ENCODE measurements at places on chromosomes 1 and 21. TPM values are rescaled to one million over a fixed set of nuclear protein-coding genes. Genes with fewer than 3 reads are reported as not detected.
A peak's percentile ranks its signal among the peaks of the same experiment; 100 is the strongest.

Gene KRTAP19-1
- not detected for total RNA-seq

Gene LYST
- total RNA-seq = 72.4 TPM

Gene CD1B
- total RNA-seq = not detected

Gene NOS1AP
- 3.6 TPM for total RNA-seq

Gene HOOK1
- 14.7 TPM for total RNA-seq

Gene OR2L5
- total RNA-seq = not detected

Gene AVPR1B
- not detected for total RNA-seq

Gene RIPPLY3
- 0.44 TPM for total RNA-seq

DNA sequence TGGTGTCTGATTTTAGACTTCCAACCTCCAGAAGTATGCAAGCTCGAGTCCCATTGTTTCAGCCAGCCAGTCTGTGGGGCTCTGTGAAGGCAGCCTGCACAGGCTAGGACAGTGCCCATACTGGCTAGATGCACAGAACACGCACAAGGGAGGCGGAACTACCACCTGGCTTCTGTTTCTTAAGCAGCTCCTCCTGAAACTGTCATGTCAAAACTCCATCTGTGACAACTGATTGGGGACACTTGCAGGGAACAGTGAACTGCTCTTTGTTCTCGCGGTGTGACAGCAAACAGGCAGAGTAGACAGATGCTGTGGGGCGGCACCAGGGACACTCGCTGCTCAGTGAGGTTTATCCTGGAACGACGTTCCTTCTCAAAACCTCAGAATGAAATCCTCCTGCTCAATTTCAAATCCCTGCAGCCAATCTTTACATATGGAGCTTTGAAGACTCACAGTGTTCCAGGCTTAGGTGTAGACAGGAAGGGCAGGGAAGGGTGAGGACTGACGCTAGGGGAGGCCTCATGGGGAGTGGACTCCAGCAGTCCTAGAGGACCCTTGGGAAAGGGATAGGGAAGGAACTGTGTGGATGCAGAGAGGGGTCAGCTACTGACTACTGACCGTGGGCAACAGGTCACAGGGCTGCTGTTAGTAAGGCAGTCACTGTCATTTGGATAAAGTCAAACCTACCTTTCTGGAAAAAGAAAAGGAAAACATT is 73.8 kb downstream of the ERG start:
- no peak overlapping the region for H3K27ac ChIP-seq
- peaks cover 22% of the 10 kb centered on the region for H3K36me3 ChIP-seq
- H3K4me3 ChIP-seq = no peak overlapping the region
- no peaks in the 10 kb centered on the region for H3K4me1 ChIP-seq
- H3K27me3 ChIP-seq = no peaks in the 10 kb centered on the region
- DNase-seq = no peak

DNA sequence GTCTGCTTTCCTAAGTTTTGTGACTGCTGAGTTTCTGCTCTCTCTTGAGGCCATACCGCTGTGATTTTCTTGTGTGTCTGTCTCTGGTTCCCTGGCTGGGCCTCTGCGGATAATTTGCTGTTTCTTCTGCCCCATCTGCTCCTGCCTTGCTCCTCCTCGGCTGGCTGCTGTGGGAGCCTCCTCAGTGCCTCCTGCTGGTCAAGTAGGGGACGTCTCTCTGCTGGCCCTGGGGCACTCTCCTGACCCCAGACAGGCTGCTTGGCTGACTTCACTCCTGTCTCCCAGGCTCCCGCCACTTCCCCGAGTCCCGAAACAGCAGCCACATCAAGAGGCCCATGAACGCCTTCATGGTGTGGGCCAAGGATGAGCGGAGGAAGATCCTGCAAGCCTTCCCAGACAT is 28.5 kb downstream of the ETNK2 start:
- peaks cover 75% of the 10 kb centered on the region for H3K36me3 ChIP-seq
- no peak overlapping the region for H3K27ac ChIP-seq
- no peak overlapping the region for H3K4me3 ChIP-seq
- DNase-seq = no peak

DNA sequence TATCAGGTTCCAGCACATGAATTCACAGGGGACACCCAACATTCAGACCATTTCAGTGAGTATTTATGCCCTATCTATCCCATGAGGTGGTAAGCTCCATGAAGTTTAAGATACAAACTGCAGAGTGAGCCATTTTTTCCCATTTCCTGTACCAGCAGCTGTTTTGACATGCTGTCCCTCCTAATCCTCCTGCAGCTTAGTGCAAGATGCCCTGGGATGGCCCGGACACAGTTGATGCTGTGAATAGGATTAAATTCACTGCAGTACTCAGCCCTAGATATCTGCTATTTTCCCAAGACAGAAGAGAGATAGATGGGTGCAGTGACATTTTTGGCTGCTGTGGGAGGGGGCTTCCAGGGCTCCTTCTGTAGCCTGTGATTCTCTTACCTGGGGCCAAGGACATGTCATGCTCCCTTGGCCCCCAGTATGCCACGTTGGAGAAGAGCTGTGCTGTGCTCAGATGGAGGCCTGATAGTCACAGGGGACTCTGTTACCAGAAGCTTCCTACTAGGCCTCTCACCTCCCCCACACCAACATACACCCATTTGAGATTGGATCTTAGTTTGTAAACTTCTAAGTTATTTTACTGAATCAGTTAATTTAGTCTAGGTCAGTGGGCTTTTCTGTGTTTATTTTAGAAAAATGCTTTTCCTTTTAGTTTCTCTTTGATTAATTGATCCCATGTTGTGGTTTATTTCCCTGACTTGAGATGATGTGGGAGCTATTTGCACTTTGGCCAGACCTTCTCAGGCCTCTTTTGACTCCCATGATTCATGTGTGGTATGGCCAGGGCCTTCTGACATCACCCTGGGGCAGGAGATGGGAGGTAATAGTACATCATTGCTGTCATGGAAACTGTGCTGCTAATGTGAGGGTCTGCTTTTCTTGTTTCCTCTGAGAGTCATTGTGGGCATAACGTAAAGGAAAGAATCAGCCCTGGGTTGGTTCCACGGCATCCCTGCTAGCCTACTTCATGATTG is 92.6 kb downstream of the ST3GAL3 start:
- no peaks in the 10 kb centered on the region for H3K36me3 ChIP-seq
- no peak overlapping the region for H3K27ac ChIP-seq
- H3K4me1 ChIP-seq = no peaks in the 10 kb centered on the region
- DNase-seq = no peak

DNA sequence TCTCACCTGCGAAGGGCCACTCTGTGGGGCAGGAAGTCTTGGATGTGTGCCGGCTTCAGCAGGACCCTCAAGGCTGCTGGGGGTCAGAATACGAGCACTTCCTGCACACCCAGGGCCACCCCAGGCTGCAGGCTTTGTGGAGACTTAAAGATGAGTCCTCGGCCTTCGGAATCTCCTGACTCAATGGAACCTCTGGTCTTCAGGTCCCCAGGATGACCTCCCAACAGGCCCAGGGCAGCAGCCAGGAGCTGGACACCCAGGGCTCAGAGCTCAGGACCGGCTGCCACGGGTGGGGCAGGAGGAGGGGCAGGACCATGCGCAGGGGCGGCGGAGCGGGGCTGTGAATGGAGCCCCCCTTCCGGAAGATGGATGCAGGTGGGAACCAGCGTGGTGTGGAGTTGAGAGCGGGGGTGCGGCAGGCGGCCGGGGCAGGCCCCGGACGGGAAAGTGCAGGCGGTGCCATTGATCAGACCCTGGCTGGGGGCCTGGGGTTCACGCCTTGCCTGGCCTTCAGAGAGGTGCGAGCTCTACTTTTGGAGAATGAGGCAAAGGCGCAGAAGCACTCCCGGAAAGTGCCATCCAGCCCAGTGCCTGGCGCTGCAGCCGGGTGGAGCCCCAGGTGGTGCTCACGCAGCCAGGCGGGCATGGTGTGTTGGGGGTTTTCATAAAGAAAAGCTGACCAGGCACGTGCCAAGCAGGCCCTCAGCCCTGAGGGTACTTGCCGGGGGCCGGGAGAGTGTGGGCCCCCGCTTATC is 10.4 kb downstream of the COL18A1 start:
- H3K36me3 ChIP-seq = no peaks in the 10 kb centered on the region
- H3K4me1 ChIP-seq = peaks cover 7% of the 10 kb centered on the region

- no peaks in the 10 kb centered on the region for H3K36me3 ChIP-seq
- H3K27me3 ChIP-seq = no peaks in the 10 kb centered on the region
- no peak for DNase-seq
- no peak overlapping the region for H3K4me3 ChIP-seq
- no peak overlapping the region for H3K27ac ChIP-seq
- peaks cover 27% of the 10 kb centered on the region for H3K4me1 ChIP-seq
Observed at GRCh38 chr1:51644533-51645197, 27.8 kb downstream of the OSBPL9 start.

DNA sequence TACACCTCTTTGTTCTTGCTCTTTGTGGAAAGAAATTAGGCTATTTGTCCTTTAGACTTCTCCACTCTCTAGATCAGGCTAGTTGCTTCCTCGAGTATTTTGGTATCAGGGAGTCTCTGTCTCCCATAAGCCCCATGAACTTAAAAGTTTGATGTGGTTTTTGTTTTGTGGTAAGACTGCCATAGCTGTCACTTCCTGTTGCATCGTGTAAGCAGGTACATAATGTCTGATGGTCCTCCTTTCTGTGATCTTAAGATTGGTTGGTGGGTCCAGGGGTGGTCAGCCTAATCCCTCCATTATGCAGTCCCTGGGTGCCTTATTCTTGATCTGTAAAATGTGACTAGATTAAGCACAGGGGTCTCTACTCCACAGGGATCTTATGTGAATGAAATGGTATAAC is 23.1 kb downstream of the CD53 start:
- no peaks in the 10 kb centered on the region for H3K4me1 ChIP-seq
- H3K4me3 ChIP-seq = no peak overlapping the region
- DNase-seq = no peak
- H3K36me3 ChIP-seq = peaks cover 63% of the 10 kb centered on the region
- no peaks in the 10 kb centered on the region for H3K27me3 ChIP-seq

DNA sequence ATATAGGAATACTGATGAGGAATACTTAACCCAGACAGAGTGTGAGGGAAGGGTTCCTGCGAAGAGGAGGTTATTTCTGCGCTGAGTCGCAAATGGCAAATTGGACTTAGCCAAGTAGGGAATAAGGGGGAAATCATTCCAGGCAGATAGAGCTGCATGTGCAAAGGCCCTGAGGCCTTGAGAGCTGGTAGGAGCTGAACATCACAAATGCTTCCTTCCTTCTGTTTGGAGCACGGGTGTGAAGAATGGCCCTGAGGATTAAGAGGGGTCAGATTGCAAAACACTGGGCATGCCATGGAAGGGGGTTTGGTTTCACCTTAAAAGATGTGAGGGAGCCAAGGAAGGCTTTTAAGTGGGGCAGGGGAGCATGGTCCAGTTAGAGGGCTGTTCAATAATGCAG is 12.4 kb downstream of the IER5 start:
- H3K27ac ChIP-seq = no peak overlapping the region
- peaks cover 82% of the 10 kb centered on the region for H3K4me1 ChIP-seq
- DNase-seq = no peak
- no peak overlapping the region for H3K4me3 ChIP-seq
- H3K36me3 ChIP-seq = no peaks in the 10 kb centered on the region

GRCh38 chr1:32332290-32333079 is 3.5 kb downstream of the MARCKSL1 start:
- peaks cover 56% of the 10 kb centered on the region for H3K36me3 ChIP-seq
- DNase-seq = no peak
- H3K27me3 ChIP-seq = no peaks in the 10 kb centered on the region

GRCh38 chr1:10814976-10815857 is 18.8 kb upstream of the CASZ1 start:
- no peak overlapping the region for H3K4me3 ChIP-seq
- H3K27ac ChIP-seq = peak overlapping the region; percentile 64
- H3K4me1 ChIP-seq = no peaks in the 10 kb centered on the region
- H3K27me3 ChIP-seq = no peaks in the 10 kb centered on the region
- no peaks in the 10 kb centered on the region for H3K36me3 ChIP-seq
- no peak for DNase-seq

DNA sequence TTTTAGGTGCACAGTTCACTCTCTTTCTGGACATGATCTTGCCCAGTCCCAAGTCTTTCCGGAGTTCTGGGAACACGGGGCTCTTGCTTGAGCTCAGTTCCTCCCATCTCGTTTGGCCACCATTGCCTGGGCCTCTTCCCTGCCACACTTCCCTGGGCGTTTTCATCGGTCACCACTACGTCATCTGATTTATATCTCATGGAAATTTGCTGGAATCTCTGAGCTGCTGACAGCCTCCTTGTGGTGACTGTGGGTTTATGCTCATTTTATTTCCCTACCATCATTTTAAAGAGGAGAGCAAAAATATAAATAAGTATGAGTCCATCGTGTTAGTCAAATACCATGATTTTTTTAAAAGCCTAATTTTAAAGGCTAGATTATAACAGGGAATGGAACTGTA is 449.1 kb upstream of the KAZN start:
- no peaks in the 10 kb centered on the region for H3K27me3 ChIP-seq
- no peak for DNase-seq
- H3K4me3 ChIP-seq = no peak overlapping the region

DNA sequence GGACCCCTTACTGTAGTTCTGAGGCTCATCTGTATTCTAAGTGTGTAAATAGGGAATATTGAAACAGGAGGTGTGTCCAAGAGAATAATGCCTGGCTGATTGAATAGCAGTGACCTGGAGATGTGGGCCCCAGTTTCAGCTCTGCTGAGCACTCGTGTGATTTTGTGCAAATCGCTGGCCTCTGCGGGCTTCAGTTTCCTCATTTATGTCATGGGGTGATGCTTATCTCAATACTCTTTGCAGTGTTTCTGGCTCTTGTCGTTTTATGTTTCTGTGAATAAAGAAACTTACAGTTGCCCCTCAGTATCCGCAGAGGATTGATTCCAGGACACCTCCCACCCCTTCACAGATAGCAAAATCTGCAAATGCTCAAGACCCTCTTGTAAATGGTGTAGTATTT is 5.0 kb downstream of the COG2 start:
- no peaks in the 10 kb centered on the region for H3K27me3 ChIP-seq
- H3K36me3 ChIP-seq = no peaks in the 10 kb centered on the region
- H3K27ac ChIP-seq = no peak overlapping the region

DNA sequence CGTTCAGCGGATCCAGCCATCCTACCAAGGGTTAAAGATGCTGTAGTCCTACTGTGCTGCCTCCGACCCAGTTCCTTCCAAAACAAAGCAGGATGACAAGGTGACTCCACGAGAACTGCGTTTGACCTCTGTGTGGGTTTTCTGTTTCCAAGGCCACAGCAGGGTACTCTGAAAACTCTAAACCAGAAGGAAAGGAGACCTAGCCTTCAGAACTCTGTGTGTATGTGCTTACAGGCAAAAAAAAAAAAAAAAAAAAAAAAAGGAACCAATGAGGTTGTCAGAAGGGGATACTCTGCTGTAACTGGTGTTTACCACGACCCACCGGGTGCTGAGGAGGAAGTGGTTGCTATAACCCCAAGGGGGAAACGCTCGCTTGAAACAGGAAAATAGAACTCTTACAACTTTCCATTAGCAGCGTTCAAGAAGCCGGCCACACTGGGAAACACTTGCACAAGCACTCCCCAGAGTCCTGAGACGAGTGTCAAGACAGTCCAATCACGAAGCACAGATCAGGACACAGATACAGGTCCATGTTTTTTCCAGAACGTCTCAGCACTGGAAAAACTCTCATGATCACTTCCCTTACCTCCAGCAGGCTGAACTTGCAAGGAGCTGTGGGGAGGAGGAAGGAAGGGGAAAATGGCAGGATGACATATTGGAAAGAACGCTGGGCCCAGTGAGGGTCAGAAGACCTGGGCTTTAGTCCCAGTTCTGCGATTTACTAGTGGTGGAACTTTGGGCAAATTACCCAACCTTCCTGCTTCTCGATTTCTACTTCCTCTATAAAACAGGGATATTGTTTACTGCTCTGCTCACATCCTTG is 64.0 kb downstream of the ITPKB start:
- peak; percentile 64 for DNase-seq
- H3K4me1 ChIP-seq = peaks cover 90% of the 10 kb centered on the region
- no peaks in the 10 kb centered on the region for H3K36me3 ChIP-seq
- H3K27me3 ChIP-seq = no peaks in the 10 kb centered on the region
- peak overlapping the region; percentile 66 for H3K27ac ChIP-seq
- H3K4me3 ChIP-seq = no peak overlapping the region

- no peaks in the 10 kb centered on the region for H3K27me3 ChIP-seq
- H3K4me1 ChIP-seq = no peaks in the 10 kb centered on the region
- H3K27ac ChIP-seq = no peak overlapping the region
- no peak overlapping the region for H3K4me3 ChIP-seq
Observed at GRCh38 chr1:61210435-61211154, 128.2 kb downstream of the NFIA start.

Measured in lower lobe of right lung (tissue), 2 donors.